ENCODE measurements at places on chromosomes 16 and 17.

DNA sequence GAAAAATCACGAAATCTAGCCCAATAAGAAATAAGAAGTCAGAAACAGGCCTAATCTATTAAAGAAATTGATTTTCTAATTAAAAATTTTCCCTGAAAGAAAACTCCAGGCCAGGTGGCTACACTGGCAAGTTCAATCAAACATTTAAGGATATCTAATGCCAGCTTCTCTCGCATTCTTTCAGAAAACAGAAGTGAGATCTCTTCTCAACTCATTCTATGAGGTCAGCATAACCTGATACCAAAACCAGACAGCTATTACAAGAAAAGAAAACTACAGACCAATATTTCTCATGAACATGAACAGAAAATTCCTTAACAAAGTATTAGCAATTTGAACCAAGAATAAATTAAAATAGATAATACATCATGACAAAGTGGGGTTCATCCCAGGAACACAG lies 52.4 kb downstream of the AXIN2 start:
- DNase-seq = no peak

DNA sequence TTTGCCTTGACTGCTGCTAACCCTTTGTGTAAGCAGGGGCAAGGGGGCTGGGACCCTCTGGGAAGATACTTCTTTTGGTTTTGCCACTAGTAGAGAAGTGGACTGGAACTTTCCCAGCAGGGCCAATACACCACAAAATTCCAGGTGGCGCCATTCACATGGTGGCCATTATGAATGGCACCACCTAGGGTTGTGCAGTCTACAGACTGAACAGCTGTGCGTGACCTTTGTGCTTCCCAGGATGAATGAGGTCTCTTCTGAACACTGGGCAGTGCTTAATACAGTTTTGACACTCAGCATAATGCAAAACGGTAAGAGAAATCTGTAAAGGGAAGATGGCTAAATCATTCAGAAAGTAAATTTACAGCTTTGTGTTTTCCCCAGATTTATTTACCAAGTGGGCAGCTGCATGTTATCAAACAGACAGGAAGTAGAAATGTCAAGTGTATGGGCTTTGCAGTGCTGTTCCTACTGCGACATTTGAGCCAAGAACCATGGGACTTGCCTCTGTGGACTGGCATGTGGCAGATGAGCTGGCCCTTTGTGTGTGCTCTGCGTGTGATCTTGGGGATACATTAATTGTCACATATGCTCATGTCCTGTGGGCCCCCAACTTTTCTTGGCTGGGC lies 9.2 kb downstream of the SYT17 start:
- no peak for DNase-seq

GRCh38 chr17:77312061-77312701 lies 171.4 kb downstream of the SEC14L1 start:
- DNase-seq = peak; percentile 40

DNA sequence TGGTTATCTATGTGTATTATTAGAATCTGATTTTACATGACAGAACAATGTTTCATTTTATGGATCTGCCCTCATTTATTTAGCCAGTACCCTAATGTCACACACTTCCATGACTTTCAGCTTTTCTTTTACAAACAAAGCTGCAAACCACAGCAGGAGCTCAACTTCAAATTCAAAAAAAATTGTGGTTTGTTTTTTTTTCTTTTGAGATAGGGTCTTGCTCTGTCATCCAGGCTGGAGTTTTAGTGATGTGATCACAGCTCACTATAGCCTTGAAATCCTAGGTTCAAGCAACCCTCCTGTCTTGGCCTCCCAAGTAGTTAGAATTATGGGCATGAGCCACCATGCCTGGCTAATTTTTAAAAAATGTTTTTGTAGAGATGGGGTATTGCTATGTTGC lies 8.2 kb upstream of the MPRIP start:
- no peak for DNase-seq

DNA sequence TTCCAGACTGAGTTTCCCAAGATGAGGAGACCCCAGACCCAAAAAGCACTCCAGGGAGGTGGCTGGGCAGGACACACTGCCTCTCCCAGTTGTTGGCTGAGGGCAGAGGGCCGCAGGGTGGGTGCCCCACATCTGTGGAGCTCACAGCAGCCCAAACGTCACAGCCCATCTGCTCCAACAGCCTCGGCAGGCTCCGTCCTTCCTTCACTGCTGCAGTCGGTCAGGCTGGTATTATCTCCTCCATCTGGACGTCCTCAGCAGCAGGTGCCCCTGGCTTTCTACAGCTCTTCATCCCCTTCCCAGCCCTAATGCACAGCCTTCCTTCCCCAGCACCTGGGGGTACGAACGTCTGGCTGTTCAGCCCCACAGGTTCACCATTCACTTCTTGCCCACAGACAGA lies 55.2 kb downstream of the PRMT7 start:
- no peak for DNase-seq

DNA sequence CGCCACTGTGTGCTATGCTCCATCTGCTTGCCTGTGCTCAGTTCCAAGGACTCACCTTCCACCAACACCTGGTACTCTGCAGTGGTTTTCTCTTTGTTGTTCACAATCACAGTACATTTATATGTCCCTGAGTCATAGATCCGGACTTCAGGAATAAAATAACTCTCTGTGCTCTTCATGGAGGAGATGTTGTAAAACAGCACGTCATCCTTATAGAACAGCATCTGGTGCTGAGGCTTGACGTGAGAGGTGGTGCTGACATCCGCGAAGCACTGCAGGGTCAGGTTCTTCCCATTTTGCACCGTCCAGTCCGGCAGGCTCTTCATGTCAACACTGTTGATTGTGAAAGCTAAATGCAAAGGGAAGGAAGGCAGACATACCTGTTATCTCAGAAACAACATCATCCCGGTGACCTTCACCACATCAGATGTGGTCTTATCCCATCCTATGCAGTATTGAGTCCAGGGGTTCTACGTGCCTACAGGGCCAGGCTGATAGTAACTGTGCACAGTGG lies 12.8 kb downstream of the PECAM1 start:
- no peak for DNase-seq

DNA sequence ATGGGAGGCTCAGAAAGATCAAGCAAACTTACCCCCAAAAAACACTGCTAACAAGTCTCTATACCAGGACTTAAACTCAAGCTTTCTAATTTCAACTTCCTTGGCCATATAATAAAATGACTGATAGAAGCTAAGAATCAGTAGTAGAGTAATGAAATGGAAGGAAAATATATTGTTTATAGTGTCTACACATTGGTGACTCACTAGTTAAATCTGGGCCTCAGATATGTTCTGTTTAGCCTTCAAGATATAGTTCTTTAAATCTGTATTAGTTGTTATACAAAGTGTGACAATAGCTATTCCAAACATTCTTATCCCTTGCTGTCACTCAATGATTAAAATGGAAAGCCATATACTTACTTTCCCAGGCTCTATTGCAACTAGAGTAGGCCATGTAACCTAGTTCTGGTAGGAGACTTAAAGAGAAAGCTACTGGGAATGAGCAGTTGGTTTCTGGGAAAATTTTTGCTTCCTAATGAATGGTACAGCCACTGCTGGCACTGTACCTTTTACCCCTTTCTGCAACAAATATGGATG lies 18.3 kb downstream of the SSH2 start:
- DNase-seq = no peak

DNA sequence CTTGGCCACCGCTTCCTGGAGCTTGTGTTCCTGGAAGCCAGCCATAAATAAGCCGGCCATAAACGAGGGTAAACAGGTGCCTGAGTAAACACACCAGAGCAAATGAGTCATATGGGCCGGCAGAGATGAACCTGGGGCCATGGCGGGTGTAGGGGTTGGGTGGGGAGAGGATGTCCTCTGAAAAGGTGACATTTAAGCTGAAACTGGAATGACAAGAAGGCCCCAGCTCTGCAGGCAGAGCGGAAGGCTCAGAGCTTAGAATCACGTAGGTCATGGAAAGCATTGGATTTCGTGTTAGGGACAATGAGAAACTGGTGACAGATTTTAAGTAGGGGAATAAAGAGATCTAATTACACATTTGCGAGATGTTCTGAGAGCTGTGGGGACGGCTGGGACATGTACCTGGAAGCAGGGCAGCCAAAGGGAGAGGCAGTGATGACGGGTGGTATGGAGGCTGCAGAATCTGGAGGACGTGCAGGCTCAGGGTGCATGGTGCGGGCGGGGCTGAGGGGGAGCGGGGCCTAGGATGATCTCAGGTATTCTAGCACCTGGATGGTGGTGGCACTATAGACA lies 8.1 kb upstream of the DNASE1 start:
- no peak for DNase-seq

- DNase-seq = peak; percentile 9
Observed at GRCh38 chr16:30104090-30104489, 8.1 kb upstream of the YPEL3 start.

DNA sequence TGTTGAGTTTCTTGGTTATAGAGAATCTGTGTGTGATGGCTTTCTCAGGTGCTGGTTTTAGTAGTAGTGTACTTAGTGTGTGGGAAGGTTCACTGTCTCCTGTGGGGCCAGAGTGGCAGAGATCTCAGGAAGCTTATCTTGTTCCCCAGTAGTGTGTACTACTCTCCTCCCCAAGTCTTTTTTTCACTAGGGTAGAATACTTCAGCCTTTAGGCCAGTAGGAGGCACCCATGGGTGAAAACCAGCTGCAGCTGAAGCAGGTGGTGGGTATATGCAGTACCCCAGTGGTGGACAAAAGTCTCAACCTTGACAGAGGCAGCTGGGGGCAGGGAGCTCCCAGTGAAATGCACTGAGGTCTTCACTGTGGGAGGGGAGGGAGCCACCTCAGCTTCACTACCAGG lies 109.9 kb downstream of the PHKB start:
- no peak for DNase-seq

GRCh38 chr16:81997738-81998137 lies 13.5 kb downstream of the SDR42E1 start:
- no peak for DNase-seq

- no peak for DNase-seq
Observed at GRCh38 chr17:59753522-59754467, 46.3 kb downstream of the VMP1 start.

DNA sequence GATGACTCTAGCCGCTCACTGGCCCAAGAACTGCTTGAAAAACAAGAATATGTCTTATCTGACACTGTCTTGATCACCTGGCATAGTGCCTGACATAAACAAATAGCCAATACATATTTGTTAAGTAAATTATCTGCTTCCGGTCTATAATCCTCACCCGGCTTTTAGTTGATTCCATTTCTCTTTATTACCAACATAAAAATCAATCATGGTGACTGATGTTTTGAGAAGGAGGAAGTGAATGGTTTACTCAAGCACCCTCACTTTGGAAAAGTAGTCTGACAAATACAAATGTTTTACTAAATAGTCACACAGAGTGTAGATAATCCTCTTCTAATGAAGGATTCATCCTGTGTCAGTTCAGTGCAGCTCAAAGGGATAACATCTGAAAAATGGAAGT lies 47.0 kb downstream of the SKAP1 start:
- DNase-seq = no peak

- no peak for DNase-seq
Observed at GRCh38 chr17:72822358-72823023, 270.0 kb downstream of the SLC39A11 start.

DNA sequence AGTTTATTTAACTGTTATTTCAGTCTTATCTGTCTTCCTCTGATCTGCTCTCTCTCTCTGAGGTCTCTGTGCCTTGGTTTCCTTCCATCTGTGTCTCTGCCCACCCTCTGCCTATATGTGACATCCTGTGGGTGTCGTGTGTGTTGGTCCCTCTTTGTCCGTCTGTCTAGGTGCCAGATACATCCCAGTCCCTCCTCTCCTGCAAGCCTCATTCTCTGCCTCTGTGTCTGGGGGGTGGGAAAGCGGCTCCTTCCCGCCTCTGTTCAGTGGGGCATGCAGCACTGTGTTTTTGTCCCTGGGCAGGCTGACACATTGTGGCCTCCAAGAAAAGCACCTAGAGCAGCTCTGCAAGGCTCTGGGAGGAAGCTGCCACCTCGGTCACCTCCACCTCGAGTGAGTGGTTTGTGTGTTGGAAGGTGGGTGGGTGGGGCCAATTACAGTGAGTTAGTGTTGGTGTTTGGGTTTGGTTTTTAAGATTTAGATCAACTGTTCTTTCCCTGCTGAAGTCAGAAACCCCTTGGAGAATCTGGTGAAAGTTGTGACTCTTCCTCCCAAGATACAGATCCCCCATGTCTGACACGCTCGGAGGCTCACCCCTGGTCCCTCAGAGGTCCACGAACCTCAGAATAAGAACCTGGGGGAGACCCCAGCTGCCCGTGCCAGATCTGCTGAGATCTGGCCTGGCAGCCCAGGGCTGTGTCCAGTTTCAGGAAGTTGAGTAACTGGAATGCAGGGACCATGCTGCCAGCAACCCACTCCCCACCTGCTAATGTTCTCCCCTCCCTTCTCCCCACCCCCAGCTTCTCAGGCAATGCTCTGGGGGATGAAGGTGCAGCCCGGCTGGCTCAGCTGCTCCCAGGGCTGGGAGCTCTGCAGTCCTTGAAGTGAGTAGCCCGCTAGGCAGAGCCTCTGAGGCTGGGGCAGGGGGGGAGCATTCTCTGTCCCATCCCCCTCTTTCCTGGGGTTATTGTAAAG lies 50.9 kb upstream of the CPNE2 start:
- no peak for DNase-seq

GRCh38 chr17:68734187-68734900 lies 133.2 kb upstream of the FAM20A start:
- DNase-seq = no peak

DNA sequence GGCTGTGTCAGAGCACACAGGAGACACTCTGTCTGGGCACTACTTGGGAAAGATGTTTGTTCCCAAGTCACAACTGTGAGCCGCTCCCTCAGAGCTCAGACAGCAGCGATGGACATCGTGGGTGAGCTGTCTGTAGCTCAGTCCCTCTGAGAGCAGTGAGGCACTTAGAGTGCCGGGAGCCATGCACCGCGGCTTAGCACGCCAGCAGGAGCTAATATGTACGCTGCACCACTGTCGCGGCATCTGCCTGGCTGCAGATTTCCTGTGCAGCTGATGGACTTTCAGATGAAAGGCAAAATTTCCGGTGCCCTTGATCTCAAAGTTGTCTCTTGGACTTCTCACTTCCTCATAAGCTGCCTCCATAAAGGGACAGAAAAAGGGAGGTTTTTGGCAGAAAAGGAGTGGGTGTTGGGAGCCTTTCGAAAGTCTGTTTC lies 92.8 kb upstream of the ZNF469 start:
- no peak for DNase-seq

DNA sequence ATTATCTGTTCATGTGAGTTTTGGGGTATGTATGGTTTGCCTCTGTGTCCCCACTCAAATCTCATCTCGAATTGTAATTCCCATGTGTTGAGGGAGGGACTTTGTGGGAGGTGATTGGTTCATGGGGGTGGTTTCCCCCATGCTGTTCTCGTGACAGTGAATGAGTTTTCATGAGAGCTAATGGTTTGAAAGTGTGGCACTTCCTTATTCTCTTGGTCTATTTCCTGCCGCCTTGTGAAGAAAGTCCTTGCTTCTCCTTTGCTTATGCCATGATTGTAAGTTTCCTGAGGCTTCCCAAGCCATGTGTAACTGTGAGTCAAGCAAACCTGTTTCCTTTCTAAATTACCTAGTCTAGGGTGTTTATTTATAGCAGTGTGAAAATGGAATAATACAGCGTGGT lies 128.1 kb upstream of the HS3ST4 start:
- DNase-seq = no peak

- DNase-seq = no peak
Observed at GRCh38 chr16:76784530-76784929, 406.5 kb upstream of the MON1B start.

GRCh38 chr17:14302431-14303099 lies 1.7 kb downstream of the HS3ST3B1 start:
- peak; percentile 90 for DNase-seq

All from Right ventricle myocardium superior (tissue), 1 donor.